ENCODE measurements at places on chromosomes 7 and 10.

GRCh38 chr10:98444314-98445006 is 2.3 kb downstream of the HPS1 start:
- DNase-seq = no peak

DNA sequence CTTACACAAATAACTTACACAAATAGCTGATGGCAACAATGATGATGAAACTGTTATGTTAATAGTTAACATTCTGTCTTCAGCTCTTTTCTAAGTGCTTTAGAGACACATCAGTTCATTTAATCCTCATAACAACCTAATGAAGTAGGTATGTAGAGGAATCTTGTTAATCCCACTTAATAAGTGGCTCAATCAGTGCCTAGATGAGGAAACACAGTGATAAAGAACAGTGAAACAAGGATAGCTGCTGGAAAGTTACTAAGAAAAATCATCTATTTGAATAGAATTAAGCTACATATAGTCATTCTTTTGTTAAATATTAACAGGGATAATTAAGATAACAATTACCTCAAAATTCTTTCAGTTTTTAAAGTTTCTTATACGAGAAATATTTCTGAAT is 487.6 kb downstream of the ARL4A start:
- DNase-seq = no peak

GRCh38 chr10:119341459-119342301 is 134.3 kb downstream of the GRK5 start:
- DNase-seq = no peak

DNA sequence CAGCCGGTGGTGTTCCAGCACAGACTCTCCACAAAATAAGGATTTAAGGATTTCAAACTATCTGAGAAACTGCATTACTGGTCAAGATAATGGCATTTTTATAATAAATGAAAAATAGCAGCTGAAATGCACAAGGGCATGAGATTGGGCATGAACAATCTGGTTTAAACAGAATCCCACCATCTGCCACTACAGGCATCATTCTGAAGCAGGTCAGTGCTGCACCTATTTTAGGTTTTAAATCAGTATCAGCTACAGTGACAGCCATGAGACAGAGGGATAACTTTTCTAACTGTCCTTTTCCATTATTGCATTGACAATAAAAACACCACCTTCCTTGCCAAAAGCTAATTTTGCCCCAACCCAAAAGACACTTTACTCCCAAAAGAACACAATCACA is 186.8 kb downstream of the ETV1 start:
- no peak for DNase-seq

DNA sequence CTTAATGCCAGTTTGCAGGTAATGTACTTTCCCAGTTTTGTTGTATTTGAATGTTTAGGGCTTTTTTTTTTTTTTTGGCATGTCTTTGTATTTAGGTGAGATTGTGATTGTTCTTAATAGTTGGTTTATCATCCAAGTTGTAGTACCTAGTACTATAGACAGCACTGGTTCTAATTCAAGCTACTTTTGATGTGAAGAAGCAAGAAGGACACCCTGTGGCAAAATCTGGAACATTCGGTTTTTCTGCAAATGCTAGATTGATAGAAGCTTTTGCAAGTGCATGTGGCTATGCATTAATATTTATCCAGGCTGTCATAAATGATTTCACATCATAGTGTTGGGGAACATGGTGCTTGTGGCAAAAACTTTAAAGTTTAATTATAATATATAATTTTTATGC is 248.9 kb downstream of the FOXP2 start:
- DNase-seq = peak; percentile 26

DNA sequence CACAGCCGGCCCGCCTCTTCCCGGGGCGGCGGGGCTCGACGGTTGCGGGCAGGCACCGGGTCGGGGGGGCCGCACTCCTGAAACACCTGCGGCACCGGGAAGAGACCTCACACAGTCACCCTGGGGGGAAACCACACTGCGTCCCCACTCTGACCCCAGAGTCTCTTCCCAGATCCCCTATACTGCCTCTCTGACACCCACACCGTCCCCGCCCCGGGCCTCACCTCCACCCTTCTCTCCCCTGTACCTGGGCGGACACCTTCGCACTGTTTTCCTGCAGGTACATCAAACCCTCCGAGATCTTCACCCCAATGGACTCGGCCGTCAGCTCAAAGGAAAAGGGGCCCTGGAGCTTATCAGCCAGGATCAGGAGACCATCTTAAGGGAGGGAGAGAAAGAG is 3.4 kb upstream of the GAL3ST4 start:
- DNase-seq = no peak

DNA sequence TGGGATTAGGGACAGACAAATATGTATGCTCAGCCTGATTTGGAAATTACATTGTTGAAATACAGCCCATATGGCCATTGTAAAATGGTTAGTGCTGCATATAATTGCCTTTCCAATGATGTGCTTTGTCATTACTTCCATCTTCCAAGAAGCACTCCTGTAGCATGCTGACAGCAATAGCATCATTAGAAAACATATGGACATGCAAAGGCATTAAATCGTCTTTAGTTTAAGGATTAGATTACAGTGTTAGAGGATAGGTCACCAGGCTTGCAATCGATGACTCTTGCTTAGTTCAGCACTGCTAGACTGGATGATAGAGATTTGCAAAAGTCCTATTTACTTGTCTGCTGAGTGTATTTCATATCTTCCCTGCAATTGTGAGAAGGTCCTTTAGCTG is 17.4 kb downstream of the AUTS2 start:
- no peak for DNase-seq

GRCh38 chr7:157795643-157796042 is 458.8 kb downstream of the DNAJB6 start:
- no peak for DNase-seq

GRCh38 chr7:38316733-38317360 is 43.4 kb upstream of the TARP start:
- no peak for DNase-seq

GRCh38 chr10:22913474-22914092 is 14.3 kb upstream of the ARMC3 start:
- DNase-seq = no peak

DNA sequence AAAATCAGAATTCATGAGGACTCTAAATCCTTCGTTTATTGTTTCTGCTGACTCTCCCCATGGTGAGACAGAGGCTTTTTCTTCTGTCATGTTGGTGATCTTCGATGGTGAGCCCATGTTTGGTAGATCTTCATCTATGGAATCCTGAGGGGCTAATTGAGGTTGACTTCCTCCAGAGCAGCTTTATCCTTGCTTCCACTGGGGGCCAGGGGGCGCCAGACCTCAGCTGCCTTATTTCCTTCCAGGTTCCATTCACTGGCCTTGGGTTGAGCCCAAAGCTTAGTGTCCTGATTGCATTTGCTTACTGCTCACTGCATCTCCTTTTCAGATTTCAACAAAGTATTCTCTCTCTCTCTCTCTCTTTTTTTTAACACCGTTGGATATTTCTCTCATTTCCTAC is 80.7 kb downstream of the GCC1 start:
- peak; percentile 38 for DNase-seq

- no peak for DNase-seq
Observed at GRCh38 chr7:17915796-17916195, 24.5 kb downstream of the SNX13 start.

- no peak for DNase-seq
Observed at GRCh38 chr7:65239707-65240352, 133.8 kb upstream of the ZNF92 start.

GRCh38 chr10:103678178-103678526 is 177.2 kb downstream of the SH3PXD2A start:
- no peak for DNase-seq
